ENCODE measurements at places on chromosomes 3 and 15. TPM values are rescaled to one million over a fixed set of nuclear protein-coding genes. Genes with fewer than 3 reads are reported as not detected.

ADAMTS7 gene
- polyA plus RNA-seq, result 1.4 TPM

ENTPD3 gene
- polyA plus RNA-seq, result 7.8 TPM

MYL3 gene
- 1.0 TPM for polyA plus RNA-seq

ACAN gene
- 5.7 TPM for polyA plus RNA-seq

GOLGA8S gene
- 0.34 TPM for polyA plus RNA-seq

FHIT gene
- 7.0 TPM for polyA plus RNA-seq

INAFM2 gene
- polyA plus RNA-seq, result 6.5 TPM

ECE2 gene
- 25.4 TPM for polyA plus RNA-seq

CYP1A1 gene
- polyA plus RNA-seq, result 1.1 TPM

ASB14 gene
- 0.11 TPM for polyA plus RNA-seq
